ENCODE measurements at places on chromosomes 16 and 17. TPM values are rescaled to one million over a fixed set of nuclear protein-coding genes. Genes with fewer than 3 reads are reported as not detected.

- H3K27ac ChIP-seq = no peak overlapping the region
- no peak for DNase-seq
- no peaks in the 10 kb centered on the region for H3K4me1 ChIP-seq
- H3K36me3 ChIP-seq = no peaks in the 10 kb centered on the region
- peaks cover 19% of the 10 kb centered on the region for H3K27me3 ChIP-seq
- H3K4me3 ChIP-seq = no peak overlapping the region
Measured at GRCh38 chr17:49861150-49861884, 13.4 kb upstream of the TAC4 start.

DNA sequence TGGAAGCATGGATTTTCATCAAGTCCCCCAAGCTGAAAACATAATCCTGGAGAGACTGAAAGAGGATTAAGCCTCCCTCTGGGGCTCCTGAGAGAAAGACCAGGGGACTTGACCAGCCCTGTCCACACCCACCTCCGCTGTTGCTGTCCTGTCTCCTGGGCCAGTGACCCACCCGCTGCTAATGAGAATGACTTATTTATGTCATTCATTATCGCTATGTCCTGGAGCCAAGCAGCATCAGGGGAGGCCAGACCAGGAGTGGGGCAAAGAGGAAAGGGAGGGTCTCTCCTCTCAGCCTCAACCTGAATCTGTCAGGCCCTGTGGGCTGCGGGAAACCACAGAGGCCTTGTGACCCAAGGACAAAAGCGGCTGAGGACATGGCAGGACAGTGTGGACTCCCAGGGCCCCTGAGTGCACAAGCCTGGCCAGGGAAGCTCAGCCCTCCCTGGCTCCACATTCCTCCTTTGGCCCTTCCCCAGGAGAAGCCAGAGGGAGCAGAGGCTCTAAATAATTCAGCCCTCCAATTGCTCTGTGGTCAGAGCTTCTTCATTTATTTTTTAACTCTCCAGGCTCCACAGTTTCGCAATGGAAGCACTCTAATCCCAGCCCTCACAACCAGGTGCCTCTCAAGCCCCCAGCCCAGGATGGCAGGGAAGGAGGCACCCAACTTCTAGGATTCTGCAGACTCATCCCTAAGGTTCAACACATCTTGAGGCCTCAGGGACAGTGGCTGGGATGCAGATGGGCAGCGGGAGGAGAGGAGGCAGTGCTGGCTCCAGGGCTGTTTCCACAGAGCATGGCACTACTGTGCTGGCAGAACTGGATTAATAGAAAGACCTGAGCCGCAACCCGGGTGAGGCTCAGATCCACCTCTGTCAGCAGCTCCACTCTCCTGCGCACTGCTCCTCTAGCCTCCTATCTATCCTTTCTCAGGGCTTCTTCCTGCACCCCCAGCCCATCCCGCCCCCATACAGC, 19.1 kb downstream of the CUEDC1 start:
- H3K36me3 ChIP-seq = no peaks in the 10 kb centered on the region
- H3K4me1 ChIP-seq = peaks cover 100% of the 10 kb centered on the region
- no peaks in the 10 kb centered on the region for H3K27me3 ChIP-seq
- H3K27ac ChIP-seq = peak overlapping the region; percentile 100
- no peak for DNase-seq
- peak overlapping the region; percentile 1 for H3K4me3 ChIP-seq

DNA sequence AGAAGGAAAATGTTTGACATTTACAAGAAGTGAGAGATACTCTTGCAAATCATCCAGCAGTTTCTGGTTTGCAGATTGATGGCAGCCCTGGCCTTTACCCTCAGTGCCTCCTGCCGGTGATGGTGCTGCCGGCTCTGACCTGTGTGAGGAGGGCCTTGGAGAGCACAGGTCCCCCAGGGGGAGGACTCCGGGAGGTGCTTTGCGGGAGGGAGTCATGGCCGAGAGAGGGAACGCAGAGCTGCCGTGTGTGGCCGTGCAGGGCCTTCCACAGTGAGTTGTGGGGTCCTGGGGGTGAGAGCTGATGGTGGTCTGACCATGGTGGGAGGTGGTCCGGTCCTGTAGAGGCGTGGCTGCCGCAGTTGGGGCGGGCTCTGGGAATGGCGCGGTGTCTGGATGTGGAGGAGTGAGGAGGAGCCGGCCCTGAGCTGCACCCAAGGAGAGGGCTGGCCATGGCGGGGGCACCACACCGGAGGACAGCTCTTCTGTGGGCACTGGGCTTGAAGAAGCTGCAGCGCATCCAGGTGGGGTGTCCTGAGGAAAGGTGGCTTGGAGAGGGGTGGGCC, 28.0 kb upstream of the ZNF750 start:
- no peaks in the 10 kb centered on the region for H3K27me3 ChIP-seq
- DNase-seq = no peak
- H3K4me3 ChIP-seq = no peak overlapping the region
- no peak overlapping the region for H3K27ac ChIP-seq
- H3K4me1 ChIP-seq = peaks cover 44% of the 10 kb centered on the region

DNA sequence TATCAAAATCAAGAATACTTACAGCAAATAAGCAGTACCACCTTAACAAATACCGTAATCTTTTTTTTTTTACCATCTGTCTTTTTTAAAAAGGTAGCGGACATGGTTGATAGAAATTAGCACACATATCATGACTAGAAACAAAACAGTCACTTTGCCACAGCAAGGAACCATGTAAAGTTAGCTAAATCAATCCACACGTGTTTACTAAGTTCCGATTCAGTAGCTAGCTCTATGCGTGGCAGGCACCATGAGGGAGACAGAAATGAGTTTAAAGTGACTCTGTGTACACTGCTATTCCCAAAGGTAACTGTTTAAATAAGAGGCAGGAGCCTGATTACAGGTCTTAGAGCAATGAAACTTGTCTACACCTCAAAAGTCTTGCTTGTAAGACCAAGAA, 108.6 kb downstream of the XYLT1 start:
- peaks cover 23% of the 10 kb centered on the region for H3K4me1 ChIP-seq
- peaks cover 3% of the 10 kb centered on the region for H3K36me3 ChIP-seq
- H3K27me3 ChIP-seq = no peaks in the 10 kb centered on the region
- no peak overlapping the region for H3K4me3 ChIP-seq

DNA sequence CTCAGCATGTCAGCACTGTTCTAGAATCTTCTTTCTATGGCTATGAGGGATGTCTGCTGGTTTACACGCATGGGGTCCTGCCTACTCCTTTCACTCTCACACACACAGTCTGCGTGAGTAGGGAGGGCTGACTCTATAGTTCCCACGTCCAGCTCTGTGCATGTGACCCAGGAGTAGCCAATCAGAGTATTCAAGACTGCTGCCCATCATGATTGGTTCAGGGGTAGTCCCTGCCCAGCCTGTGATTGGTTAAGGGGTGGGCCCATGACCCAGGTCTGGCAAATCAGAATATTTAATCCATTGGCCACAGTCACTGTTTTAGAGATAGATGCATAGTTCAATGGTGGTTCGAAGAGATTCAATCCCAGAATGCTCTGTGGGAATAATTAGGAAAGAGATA, 151.3 kb upstream of the IRX3 start:
- DNase-seq = no peak
- H3K4me1 ChIP-seq = no peaks in the 10 kb centered on the region
- no peaks in the 10 kb centered on the region for H3K27me3 ChIP-seq
- H3K4me3 ChIP-seq = no peak overlapping the region

GRCh38 chr16:71769222-71769621, 39.4 kb downstream of the AP1G1 start:
- no peak overlapping the region for H3K4me3 ChIP-seq
- H3K36me3 ChIP-seq = peaks cover 52% of the 10 kb centered on the region
- H3K4me1 ChIP-seq = no peaks in the 10 kb centered on the region
- no peaks in the 10 kb centered on the region for H3K27me3 ChIP-seq

- no peak for DNase-seq
- no peak overlapping the region for H3K4me3 ChIP-seq
- no peaks in the 10 kb centered on the region for H3K36me3 ChIP-seq
- peaks cover 16% of the 10 kb centered on the region for H3K4me1 ChIP-seq
- H3K27ac ChIP-seq = no peak overlapping the region
Measured at GRCh38 chr16:86245351-86245750, 265.0 kb upstream of the FOXF1 start.

DNA sequence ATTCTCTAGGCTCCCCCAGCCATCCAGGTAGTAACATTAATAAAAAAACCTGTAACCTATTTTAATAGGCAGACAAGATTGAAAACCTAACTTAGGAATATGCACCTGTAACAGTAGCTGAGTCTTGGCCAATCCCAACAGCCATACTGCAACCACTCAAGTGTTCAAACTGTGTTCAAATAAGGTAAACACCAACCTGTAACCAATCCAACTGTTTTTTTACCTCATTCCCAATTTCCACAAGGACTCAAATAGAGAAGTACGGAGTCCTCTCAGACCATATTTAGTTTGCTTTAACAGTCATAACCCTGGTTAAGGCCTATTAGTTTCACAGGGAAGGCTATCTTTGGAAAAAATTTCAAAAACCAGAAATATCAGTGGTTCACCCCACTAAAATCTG, 40.4 kb upstream of the NOS2 start:
- H3K27me3 ChIP-seq = no peaks in the 10 kb centered on the region
- H3K27ac ChIP-seq = no peak overlapping the region
- no peak for DNase-seq
- no peaks in the 10 kb centered on the region for H3K36me3 ChIP-seq
- no peaks in the 10 kb centered on the region for H3K4me1 ChIP-seq

DNA sequence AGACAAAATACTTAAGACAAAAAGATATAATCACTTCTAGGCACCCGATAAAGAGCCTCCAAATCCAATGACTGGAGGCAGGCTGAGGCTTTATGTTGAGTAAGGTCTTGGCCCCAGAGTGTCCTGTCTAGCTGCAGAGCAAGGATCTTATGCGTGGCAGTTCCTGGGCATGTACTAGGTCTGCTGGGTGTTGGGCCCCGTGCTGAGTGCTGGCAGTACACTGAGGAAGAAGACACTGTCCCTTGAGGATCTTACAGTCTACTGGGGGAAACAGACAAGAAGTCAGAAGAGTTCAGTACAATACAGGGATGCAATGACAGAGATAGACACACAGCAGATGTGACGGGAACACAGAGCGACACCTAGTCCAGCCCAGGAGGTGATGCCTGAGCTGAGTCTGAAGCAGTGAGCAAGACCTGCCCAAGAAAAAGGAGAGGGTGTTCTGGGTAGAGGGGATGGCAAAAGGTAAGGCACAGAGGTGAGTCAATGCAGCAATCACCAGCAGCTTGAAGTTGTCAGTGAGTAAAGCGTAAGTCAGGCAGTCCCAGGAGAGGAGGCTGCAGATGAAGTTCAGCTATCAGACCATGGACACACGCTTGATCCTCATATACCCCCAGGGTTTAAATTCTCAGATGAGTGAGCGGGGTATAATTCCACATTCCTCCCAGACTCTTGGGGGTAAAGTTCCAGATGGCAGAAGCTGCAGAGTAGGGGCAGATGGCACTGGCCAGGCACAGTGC, 18.1 kb downstream of the MAP3K14 start:
- H3K36me3 ChIP-seq = no peaks in the 10 kb centered on the region
- peak overlapping the region; percentile 79 for H3K27ac ChIP-seq
- no peak for DNase-seq
- no peaks in the 10 kb centered on the region for H3K27me3 ChIP-seq

SLC38A7 gene
- total RNA-seq = 11.6 TPM

CNTNAP4 gene
- 2.1 TPM for total RNA-seq

CCR7 gene
- not detected for total RNA-seq

All from esophagus muscularis mucosa (tissue), 4 donors.